ENCODE measurements at places on chromosomes 6 and 20.

DNA sequence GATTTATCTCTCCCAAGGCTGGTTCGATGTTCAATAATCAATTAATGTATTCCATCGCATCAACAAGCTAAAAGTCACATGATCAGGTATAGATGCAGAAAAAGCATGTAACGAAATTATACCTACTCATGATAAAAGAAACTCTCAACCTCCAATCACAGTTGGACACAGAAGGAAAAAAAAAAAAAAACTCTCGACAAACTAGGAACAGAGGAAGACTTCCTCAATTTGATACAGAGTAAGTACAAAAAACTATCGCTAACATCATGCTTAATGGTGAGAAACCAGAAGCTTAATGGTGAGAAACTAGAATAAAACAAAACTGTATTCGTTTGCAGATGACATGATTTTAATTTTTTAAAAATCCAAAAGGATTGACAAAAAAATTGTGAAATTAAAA is 62.0 kb upstream of the SMIM29 start:
- no peak for DNase-seq

- DNase-seq = no peak
These were observed 233.0 kb downstream of the GMPR start for GRCh38 chr6:16471222-16471909.

- DNase-seq = no peak
These were observed 178.5 kb downstream of the FRK start for GRCh38 chr6:115882174-115882573.

DNA sequence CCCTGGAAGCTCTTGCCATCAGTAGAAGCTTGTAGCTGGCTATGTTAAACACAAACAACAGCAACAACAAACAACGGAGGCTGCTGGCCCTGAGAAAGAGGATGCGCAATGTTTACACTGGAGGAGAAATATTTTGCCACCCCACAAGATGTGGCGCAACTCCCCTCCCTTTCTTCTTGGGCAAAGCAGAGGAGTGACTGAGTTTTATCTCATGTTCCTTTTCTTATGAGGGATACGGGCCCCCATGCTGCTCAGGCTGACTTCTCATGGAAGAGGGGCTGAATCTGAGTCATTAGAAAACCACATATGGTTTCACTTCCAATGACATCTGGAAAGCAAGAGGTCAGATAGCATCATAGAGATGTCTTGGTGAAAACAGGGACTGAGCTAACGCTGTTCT is 75.9 kb upstream of the HDDC2 start:
- DNase-seq = peak; percentile 62

DNA sequence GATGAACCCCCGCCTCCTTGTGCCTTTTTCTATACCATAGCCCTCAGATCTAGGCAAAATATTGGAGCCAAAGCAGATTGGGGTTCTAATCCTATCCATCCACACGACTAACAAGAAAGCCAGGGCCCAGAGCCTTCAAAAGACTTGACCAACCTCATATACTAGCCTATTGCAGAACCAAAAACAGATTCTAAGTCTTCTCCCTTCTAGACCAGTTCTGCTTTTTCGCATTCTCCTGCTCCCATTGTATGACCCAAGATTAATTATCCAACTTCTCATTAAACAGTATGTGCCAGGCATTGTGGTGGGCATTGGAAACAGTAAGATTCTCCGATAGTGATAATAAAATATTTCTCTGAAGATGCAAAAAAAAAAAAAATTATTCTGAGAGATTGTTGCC is 113.7 kb upstream of the JARID2 start:
- DNase-seq = no peak

- no peak for DNase-seq
These were observed 67.3 kb downstream of the ZNF292 start for GRCh38 chr6:87222676-87223075.

DNA sequence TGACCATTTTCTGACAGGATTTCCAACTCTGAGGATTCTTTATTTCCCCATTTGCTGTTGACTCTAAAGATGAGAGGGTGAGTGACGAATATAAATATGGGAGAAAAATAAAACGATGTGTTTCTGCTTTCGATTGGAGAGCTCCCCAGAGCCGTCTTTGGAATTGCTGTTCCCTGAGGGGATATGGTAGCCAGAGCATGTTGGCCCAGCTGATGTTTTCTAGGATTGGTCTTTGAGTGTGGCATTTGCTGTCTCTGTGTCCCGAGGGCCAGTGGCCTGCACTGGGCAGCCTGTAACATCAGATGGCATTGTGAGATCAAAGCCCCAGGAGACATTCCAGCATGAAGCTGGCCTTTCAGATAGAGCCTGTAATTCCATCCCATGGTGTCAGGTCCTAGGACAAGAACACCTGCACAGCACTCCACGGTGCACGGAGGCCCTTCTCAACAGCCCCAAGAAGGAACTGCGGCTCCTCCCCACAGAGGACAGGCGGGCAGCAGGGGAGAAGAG is 26.7 kb downstream of the PKIG start:
- peak; percentile 44 for DNase-seq

- no peak for DNase-seq
These were observed 1090.3 kb downstream of the HACE1 start for GRCh38 chr6:103769431-103769830.

DNA sequence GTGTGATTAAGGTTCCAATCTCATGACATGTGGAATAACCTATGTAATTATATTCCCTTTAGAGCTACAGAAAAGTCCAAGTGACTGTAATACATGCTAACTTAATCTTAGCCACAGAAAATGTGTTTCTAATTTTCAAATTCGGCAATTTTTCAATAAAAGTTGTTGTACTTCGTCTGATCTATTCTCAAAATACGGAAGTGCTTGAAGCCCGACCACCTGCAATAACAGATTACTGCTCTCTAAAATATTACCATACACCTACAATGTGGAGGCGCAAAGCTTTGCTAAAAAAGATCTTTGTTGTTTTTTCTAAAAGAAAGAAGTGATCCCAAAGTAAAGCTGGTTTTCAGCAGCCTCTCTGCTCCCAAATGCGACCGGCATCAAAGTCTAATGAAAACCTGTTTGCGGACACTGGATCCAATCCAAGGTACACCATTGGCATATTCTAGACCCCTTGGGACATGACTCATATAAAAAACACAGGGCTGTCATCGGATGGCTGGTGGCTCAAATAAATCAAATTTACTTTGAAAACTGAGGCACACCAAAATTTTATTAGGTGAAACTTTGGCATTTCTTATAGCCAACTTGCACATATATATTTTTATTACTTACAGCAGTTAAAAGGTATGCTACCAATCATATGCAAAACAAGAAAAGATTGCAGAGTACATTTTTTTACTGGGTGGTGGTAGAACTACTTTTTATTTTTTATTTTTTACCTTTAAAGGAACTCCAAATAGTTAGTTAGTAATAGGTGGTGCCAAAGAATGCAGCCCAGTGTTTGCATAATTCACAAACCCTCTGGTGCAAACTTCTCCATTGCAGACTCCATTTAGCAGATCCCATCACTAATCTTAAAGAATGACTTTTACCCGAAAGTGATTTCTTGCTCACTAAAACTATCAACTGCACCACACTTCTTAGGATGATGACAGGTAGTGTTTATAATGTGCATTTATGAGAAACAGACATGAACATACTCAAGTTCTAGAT is 118.7 kb upstream of the TBX18 start:
- DNase-seq = peak; percentile 48

DNA sequence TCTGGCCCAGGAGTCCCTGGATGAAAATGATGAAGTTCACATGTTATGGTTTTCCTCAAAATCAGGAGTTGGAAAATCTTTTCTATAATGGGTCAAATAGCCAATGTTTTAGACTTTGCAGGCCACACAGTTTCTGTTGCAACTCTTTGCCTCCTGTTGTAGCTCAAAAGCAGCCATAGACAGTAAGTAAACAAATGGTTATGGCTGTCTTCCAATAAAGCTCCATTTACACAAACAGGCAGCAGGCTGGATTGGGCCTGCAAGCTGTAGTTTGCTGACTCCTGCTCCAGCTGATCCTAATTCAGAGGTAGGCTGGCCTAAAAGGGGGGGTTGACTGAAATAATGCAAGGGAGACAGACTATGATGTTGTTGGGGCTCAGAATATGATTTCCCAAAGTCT is 33.0 kb downstream of the METTL24 start:
- peak; percentile 62 for DNase-seq

DNA sequence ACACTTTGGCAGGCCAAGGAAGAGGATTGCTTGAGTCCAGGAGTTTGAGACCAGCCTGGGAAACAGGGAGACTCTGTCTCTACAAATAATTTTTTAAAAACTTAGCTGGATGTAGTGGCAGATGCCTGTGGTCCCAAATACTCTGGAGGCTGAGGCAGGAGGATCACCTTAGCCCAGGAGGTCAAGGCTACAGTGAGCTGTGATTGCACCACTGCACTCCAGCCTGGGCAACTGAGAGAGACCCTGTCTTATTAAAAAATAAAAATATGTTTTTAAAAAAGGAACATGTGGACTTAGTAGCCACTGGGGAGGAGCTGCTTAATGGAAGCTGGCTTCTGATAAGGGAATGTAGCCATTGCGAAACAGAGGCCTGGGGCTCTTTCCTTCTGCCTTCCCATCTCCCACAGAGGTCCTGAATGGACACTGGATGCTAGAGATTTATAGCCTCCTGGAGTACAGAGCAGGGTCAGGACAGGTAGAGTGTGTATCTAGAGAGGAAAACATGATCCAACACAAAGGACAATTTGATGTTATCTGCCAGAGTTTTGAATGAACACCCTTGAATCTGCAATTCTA is 21.7 kb upstream of the GMNN start:
- peak; percentile 41 for DNase-seq

DNA sequence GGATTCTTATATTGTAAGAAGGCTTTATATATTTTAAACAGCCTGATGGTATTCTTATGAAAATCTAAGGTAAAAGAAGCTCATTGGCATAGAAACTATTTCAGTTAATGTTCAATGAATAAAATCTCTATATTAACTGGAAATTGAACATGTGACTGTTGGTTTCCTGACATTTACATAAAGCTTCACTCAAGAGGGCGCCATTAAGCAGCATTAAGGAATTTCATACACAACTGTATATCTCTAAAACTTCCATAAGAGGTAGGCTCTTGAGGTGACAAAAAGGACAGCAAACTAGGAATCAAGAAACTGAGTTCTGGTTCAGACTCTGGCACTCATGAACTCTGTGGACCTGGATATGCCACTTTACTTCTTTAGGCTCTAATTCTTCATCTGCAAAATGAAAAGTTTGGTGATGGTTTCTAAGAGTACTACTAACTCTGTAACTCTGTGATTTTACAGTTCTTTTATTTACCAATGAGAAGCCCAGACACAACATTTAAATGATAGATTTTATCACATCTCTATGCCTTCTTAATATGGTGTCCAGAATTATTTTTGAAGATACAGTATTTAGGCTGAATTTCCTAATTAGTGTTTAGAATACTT is 147.5 kb downstream of the FLRT3 start:
- peak; percentile 32 for DNase-seq

DNA sequence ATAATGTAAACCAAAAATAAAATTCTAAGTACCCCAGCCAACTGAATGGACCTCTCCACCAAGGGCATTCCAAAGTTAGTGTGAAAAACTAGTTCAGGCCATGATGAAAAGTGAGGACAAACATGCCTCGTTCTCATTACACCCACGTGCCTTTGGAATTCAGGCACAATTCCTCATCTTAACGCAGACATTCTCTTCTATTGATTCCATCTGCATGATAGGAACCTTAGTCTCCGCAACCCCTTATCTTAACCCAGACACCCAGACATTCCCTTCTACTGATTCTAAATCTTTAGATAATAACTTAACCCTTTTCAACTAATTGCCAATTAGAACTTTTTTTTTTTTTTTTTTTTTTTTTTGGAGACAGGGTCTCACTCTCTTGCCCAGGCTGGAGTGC is 7.6 kb upstream of the SERPINB6 start:
- peak; percentile 55 for DNase-seq

DNA sequence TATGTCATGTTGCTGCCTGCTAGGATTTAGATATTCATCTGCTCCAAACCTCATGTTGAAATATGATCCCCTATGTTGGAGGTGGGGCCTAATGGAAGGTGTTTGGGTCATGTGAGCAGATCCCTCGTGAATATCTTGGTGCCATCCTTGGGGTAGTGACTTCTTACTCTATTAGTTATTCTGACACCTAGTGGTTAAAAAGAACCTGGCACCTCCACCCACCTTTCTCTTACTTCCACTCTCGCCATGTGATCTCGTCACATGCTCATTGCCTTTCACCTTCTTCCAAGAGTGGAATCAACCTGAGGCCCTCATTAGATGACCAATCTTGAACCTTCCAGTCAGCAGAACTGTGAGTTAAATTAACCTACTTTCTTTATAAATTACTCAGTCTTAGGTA is 549.4 kb upstream of the SYNCRIP start:
- no peak for DNase-seq

DNA sequence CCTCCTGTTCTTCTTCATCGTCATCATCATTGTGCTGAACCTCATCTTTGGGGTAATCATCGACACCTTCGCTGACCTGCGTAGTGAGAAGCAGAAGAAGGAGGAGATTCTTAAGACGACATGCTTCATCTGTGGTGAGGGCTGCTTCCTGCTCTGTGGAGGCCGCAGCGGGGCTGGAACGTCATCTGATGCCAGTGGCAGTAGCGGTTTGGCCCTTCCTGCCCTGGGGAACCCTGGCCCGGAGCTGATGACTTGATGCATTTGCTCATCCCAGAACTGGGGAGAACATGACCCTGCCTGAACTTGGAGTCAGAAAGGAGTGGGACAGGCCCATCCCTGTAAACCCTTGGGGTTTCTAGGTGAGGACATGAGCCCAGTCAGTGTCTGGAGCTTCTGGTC is 18.7 kb downstream of the UQCC2 start:
- DNase-seq = peak; percentile 89

- DNase-seq = no peak
These were observed 73.9 kb downstream of the BACH2 start for GRCh38 chr6:90222724-90223198.

DNA sequence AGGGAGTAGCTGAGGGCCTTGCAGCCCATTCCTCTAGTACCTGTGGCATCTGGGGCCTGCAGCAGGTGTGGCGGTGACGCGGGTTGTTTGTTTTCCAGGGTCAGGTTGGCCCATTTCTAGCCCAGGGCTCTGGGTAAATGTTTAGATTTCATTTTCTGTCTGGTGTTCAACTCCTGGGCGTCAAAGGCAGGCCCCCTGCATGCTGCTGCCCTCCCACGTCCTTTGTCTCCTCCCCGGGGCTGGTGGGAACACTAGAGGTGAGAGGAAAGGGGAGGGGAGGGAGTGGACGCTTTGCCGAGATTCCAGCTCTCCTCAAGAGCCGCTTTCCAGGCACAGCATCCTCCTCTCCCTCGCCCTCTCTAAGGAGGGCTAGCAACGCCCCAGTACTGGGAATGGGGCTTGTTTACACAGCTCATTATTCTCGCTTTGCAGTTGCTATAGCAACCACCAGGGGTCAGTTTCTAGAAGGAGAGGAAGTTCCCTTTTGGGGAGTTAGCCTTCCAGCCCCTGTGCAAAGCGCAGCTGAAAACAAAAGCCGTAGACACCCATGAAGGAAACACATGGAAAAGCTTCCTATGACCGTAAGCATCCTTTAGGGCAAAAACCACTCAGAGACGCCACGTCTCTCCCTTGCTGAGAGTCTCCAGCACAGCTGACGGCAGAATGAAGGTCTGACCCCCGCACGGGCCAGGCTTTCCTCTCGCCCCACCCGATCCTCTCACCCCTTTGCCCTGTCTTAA is 170.6 kb downstream of the LY86 start:
- DNase-seq = peak; percentile 74

GRCh38 chr20:44807051-44807683 is 3.2 kb downstream of the RIMS4 start:
- DNase-seq = no peak

GRCh38 chr6:31383149-31383548 is 20.2 kb upstream of the MICA start:
- DNase-seq = peak; percentile 28

Data from foreskin fibroblast (primary cell).